CD4-positive, alpha-beta T cell treated with Interleukin-17A for 1 hour (primary cell): ENCODE measurements at places on chromosomes 7 and 10.

DNA sequence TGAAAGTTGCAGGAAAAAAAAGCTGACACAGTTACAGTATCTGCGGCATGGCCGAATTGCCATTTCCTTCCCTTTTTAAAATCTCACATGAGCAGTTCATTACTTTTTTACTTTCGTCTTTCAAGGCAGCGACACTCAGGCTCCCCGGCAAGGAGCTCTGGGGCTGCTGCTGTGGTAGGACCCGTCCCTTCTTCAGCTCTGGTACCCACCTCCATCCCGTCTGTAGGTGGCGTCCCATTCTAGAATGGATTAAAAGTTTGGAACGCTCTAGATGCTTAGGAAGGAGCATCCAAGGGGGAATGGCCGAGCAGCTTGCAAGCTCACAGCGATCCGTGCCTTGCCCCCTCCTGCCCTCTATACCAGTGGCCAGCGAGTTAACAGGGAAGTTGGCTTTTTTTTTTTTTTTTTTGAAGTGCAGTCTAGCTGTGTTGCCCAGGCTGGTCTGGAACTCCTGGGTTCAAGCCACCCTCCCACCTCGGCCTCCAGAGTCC, 22.8 kb upstream of the TTYH3 start:
- DNase-seq: peak; percentile 23

DNA sequence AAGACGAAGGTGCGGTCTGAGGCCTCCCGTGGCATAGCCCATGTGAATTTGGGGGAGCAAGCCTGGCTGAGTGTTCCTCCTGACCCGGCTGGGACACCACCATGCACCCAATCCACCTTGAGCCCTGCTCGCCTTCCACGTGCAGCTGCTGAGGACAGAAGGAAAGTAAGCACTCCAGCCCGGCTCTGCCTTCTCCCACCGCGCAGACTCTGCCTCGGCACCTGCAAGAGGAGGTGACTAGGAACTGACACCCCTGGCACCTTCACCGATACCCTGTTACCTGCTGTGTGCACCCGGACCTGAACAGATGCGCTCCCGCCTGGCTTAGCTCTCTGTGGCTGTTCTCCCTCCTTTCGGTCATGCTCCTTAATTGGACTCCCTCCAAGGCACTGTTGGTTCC, 57.0 kb upstream of the OPN4 start:
- no peak for DNase-seq

- no peak for DNase-seq
Measured at GRCh38 chr7:121198502-121198901, 130.3 kb upstream of the WNT16 start.

- no peak for DNase-seq
Measured at GRCh38 chr10:122295451-122295809, 24.3 kb downstream of the BTBD16 start.

GRCh38 chr10:32347363-32348022, 535 bp upstream of the EPC1 start:
- DNase-seq: no peak

DNA sequence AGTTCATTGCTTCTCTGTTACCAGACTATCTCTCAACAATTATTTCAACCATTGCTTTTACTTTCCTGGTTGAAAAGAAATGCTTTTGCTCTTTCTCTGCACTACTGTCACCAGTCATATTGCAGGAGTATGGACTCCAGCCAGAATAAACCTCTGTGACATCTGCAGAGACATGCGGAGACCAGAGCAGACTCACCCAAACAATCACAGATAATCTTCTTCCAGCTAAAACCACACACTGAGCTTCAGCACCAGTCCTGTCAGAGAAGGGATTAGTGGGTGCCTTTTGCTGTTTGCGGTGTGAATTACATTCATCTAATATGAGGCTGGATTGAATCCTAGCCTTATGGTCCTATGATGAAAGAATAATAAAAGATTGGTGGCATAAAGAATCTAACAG, 258.6 kb downstream of the CNTNAP2 start:
- DNase-seq: no peak

GRCh38 chr7:44259547-44260457, 59.0 kb downstream of the YKT6 start:
- DNase-seq: no peak

- DNase-seq: no peak
Measured at GRCh38 chr7:151736403-151736909, 140.5 kb downstream of the PRKAG2 start.

- DNase-seq: no peak
Measured at GRCh38 chr10:132606536-132607316, 69.1 kb downstream of the INPP5A start.

- DNase-seq: no peak
Measured at GRCh38 chr7:86448856-86449255, 194.9 kb upstream of the GRM3 start.

GRCh38 chr10:4270116-4270515, 485.1 kb upstream of the KLF6 start:
- no peak for DNase-seq

DNA sequence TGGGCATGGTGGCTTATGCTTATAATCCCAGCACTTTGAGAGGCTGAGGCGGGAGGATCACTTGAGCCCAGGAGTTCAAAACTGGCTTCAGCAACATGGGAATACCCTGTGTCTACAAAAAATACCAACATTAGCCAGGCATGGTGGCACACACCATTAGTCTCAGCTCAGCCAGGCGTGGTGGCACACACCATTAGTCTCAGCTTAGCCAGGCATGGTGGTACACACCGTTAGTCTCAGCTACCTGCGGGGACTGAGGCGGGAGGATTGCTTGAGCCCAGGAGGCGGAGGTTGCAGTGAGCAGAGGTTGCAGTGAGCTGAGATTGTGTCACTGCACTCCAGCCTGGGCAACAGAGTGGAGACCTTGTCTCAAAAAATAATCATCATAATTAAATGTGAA, 9.0 kb downstream of the LRRC27 start:
- no peak for DNase-seq

- DNase-seq: no peak
Measured at GRCh38 chr10:126147866-126148587, 240.2 kb downstream of the ADAM12 start.

- DNase-seq: no peak
Measured at GRCh38 chr7:141571059-141571458, 19.8 kb downstream of the AGK start.

DNA sequence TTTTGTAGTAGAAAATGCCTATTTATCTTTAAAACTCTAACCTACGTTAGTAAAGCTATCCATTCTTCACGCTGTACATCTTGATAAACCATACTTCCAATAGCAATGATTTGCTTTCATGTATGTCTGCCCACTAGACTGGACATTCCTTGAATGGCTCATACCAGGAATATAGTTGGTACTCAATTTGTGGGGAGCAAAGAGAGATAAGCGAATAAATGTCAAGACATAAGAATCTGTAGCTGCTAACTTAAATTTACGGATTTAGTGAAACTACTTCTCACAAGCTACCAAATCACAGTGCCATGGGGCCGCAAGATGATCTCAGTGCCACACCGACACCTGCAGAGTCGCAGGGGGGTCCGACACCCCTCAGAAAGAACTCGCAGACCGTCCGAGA, 763 bp upstream of the RALA start:
- no peak for DNase-seq

GRCh38 chr10:34111179-34111578, 703.9 kb downstream of the PARD3 start:
- DNase-seq: no peak

- no peak for DNase-seq
Measured at GRCh38 chr10:30192846-30193608, 133.6 kb upstream of the JCAD start.

- DNase-seq: no peak
Measured at GRCh38 chr7:99829524-99830160, 1.8 kb downstream of the CYP3A43 start.

GRCh38 chr10:11112718-11113117, 95.0 kb downstream of the CELF2 start:
- DNase-seq: no peak

- DNase-seq: no peak
Measured at GRCh38 chr7:134908289-134908688, 78.0 kb upstream of the AGBL3 start.

- DNase-seq: no peak
Measured at GRCh38 chr10:70475661-70476060, 2.9 kb upstream of the PALD1 start.

DNA sequence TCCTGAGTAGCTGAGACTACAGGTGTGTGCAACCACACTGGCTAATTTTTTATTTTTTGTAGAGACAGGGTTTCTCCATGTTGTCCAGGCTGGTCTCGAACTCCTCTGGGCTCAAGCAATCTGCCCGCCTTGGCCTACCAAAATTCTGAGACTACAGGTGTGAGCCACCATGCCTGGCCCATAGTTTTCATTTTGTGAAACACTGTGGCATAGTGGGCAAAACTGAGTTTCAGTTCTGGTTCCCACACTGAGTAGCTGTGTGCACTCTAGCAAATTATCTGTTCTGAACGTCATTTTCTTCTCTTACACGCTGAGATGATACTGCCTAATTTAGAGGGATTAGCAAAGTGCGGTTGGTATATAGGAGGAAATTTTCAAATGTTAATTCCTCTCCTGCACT, 13.5 kb downstream of the ATP5MK start:
- no peak for DNase-seq

- no peak for DNase-seq
Measured at GRCh38 chr10:129800796-129801340, 163.2 kb downstream of the EBF3 start.

DNA sequence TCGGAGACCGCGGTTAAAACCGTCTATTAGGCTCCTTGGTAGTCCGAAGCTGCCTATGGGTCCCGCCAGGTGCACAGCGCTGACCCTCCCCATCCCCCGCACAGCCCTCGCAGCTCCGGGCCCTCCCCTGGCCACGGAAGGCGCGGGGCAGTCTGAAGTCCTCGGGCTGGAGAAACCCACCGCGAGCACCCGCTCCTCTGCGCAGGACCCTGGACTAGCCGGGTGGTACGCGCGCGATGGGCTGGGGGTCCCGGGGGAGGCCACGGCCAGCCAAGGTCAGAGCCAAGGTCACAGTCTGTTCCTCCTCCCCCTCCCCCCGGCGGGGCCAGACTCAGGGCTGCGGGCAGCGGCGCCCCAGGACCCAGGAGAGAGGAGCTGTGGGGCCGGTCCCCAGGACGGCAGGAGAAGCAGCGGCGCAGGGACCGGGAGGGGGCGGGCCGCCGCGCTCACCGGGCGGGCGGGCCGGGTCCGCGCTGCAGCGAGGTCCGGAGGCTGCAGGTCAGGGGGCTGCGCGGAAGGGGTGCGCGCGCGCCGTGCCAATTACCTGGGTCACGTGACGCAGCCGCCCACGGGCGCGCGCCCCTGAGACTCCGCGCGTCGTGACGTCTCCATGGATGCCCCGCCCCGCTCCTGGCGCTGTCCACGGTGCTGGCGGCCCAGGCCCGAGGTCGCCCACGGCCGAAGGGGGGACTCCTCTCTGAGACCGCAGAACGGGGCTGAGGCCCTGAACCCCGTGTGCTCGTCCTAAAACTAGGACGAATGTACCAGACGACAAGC, at the start of gene OGDHL:
Gene OGDHL, minus strand, starts transcription at position 535 of the 777 bp plus-strand sequence. CDS start 3,731 bp downstream, outside the sequence.
- DNase-seq: peak; percentile 8

DNA sequence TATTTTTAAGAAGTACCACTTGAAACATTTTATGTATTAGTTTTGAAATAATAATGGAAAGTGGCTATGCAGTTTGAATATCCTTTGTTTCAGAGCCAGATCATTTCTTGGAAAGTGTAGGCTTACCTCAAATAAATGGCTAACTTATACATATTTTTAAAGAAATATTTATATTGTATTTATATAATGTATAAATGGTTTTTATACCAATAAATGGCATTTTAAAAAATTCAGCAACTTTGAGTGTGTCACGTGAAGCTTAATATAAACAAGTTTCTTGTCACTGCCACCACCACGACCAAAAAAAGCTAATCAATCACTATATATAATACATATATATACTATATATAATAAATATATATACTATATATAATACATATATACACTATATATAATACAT, 4.8 kb downstream of the IL6 start:
- DNase-seq: no peak

- DNase-seq: no peak
Measured at GRCh38 chr7:47393406-47393805, 188.5 kb downstream of the TNS3 start.

DNA sequence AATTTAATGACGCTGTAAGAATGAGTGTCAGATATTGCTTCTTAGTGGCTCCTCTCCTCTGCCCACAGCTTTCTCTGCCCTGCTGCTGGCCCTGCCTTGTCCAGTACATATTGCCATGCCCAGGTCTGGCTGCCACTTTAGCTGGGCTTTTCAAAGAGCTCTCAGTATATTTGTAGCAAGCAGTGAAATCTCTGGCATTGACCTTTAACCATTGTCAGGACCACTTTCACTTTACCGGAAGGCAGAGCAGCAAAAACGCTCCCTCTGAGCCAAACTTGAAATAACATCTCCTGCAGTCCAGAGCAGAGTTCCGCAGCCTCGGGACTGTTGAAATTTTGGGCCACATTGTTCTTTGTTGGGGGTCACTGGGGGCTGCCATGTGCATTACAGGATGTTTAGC, 13.8 kb downstream of the PDSS1 start:
- no peak for DNase-seq

- no peak for DNase-seq
Measured at GRCh38 chr7:71615017-71615416, 483.1 kb downstream of the GALNT17 start.

DNA sequence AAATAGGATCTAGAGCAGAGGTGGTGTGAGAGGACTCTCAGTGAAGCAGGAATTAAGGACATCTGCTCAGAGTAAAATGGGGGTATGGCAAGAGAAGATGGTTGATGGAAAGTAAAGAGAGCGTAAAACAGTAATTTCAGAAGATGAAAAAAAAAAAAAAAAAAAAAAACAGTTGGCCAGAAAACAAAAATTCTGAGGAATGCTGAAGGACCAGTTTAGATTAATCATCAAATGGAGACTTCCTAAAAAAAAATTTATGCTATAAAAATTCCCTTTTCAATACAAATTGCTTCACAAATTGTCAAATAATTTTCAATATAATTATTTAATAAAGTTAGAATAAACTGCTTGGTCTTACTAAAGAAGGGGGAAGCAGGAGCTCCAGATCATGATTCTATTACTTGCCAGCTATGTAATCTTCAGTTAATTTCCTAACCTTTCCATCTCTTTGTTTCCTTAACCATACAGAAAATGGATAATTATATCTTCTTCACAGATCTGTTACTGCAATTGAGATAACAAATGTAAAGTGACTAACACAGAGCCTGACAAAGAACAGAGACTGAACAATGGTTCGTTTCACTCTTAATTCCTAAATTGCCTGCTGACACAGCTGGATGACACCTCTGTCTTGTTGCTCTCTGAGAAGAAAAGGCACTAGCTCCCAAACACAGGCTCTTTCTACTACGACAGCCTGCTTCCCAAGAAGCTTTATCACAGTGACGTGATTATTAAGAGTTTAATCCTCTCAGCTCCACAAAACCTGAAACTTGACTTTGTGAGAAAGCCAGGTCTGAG, 64.9 kb upstream of the GPR22 start:
- no peak for DNase-seq

DNA sequence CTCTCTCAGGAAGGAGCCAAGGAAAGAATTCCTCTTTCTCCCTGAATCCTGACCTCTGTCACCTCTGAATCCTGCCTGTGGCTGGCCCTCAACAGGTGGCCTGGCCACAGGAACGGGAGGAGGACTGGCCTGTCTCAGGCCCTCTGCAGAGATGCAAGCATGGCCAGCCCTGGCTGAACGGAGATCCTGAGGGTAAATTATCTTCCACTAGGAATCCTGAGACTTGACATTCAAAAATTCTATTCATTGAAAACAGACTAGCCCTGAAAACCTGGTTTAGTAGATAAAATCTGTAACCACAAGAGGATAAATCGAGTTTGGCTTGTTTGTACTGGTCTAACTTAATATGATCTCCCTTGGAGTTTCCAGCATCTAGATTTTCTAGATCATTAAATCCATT, 579.3 kb downstream of the LRMDA start:
- DNase-seq: no peak
